ENCODE measurements at places on chromosomes 1 and 21.

DNA sequence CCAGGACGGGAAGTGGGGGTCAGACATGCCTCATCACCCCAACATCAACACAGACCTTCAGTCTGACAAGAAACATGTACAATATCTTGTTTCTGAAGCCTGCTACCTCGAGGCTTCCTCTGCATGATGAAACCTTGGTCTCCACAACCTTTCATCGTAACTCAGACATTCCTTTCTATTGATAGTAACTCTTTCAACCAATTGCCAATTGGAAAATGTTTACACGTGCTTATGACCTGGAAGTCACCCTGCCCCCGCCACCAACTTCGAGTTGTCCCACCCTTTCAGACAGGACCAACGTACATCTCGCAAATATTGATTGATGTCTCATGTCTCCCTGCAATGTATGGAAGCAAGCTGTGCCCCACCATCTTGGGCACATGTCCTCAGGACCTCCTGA lies 159.5 kb downstream of the ETS2 start:
- no peak for DNase-seq

- no peak for DNase-seq
Measured at GRCh38 chr21:43284700-43285099, 115.9 kb downstream of the CRYAA start.

GRCh38 chr21:44658913-44659595 lies 1.3 kb downstream of the KRTAP12-3 start:
- no peak for DNase-seq

DNA sequence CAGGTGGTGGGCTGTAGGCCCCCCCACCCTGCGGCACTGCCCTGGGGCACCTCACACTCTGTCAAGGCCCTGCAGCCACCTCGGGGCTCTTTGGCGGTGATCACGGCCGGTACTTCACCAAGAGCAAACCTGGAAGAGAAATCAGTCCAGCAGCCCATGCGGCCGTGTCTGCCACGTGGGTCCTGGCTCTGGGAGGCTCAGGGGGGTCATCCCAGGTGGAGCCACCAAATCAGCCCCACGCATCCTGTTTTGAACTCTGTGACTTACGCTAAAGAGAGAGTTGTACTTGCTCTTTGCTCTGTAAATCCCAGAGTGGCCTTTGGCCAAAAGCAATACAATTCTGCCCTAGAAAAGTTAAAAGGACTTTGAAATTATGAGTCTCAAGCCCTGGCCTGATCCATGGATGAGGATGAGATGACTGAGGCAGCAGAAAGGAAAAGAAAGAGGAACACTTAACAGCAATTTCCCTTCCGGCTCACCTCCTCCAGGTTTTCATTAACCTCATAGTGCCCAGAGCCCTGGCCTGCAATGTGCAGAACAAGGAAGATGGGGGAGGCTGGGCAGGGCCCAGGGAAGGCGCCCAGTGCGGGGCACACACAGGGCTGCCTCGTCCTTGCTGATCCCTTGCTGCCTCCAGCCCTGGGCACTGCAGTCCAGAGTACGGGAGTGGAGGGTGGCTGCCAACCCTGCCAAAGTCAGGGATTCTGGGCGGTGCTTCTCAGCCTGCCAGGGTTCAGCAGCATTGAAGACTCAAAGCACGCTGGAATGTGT lies 337.0 kb downstream of the MATN1 start:
- DNase-seq = no peak
